NCI-H526 treated with DMSO at 0.1 percent for 48 hours (cell line): ENCODE measurements at places on chromosomes 6 and 20.

DNA sequence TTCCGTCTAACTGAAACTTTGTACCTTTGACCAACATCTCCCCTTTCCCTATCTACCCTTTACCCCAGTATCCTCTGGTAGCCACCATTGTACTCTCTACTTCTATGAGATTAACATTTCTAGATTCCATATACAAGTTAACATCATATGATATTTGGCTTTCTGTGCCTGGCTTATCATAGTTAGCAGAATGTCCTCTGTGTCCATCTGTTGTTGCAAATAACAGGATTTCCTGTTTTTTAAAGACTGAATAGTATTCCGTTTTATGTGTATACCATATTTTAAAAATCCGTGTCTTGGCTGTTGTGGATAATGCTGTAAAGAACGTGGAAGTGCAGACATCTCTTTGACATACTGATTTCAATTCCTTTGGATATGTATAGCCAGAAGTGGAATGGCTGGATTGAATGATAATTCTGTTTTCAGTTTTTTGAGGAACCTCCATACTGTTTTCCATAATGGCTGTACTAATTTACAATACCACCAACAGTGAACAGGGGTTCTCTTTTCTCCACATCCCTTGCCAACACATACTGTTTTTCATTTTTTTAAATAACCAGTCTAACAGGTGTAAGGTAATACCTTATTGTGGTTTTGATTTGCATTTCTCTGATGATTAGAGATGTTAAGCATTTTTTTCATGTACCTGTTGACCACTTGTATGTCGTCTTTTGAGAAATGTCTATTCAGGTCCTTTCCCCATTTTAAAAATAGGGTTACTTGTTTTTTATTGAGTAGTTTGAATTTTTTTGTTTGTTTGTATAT, 53.8 kb downstream of the CDC5L start:
- DNase-seq = peak; percentile 98

GRCh38 chr6:164246082-164246481, 831.6 kb downstream of the QKI start:
- DNase-seq = no peak

- no peak for DNase-seq
These were observed 16.7 kb upstream of the FOXF2 start for GRCh38 chr6:1372690-1373089.

GRCh38 chr6:145352382-145353080, 382.8 kb downstream of the EPM2A start:
- no peak for DNase-seq

DNA sequence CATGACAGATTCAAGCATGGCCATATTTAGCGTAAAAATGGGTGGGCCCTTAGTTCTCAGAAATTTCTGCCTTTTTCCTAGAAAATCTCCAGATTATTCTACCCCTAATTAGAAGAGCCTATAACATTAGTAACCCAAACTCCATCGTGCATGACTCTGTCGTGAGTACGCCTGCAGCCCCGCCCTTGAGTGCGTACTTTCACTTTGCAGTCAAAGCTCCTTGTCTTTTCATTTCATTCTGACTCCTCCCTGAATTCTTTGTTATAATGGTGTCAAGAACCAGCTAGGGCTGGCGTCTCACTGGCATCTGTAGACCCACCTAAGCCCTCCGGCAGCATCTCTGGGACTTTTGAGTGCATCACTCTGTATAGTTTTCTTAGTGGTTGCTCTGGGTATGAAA, 61.7 kb upstream of the NOX3 start:
- DNase-seq = no peak

DNA sequence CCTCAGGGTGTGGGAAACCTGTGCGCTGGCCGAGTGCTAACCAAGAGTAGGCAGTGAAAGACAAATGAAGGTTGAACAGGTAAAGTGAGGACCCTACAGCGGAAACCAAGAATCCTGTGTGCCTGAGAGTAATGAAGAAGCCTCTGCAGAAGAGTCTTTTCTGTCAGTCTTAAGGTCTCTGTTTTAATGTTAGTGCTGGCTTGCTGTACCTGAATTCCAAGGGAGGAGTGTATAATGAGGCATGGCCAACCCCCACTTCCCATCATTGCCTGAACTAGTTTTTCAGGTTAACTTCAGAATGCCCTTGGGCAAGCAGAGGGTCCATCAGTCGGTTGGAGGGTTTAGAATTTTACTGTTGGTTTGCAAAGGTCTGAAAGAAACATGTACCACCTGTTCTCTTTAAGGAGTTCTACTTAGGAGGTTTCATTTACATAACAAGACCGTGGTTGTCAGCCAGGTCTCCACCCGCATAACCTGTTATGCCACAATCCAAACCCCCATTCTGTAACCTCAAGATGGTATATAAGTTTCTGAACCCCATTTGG, 589 bp upstream of the PDCD2 start:
- DNase-seq = no peak

GRCh38 chr6:34514593-34515472, 41.3 kb downstream of the SPDEF start:
- DNase-seq = no peak

DNA sequence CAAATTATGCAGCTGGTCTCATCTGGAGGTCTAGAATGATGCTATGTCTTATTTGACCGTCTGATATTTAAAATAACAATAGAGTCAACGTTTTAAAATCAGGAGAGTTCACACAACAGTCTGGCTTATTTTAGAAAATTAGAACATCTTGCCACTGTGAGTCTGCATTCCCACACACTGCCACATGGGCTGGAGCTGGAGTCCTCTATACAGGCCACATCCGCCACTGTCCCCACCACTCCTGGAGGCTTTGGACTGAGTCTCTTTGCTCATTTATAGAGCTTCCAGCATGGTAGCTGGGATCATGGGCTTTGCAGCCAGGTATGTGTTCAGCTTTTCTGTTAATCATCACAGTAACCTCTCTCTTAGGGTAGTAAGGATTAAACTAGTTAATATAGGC, 68.8 kb upstream of the ZNFX1 start:
- no peak for DNase-seq

DNA sequence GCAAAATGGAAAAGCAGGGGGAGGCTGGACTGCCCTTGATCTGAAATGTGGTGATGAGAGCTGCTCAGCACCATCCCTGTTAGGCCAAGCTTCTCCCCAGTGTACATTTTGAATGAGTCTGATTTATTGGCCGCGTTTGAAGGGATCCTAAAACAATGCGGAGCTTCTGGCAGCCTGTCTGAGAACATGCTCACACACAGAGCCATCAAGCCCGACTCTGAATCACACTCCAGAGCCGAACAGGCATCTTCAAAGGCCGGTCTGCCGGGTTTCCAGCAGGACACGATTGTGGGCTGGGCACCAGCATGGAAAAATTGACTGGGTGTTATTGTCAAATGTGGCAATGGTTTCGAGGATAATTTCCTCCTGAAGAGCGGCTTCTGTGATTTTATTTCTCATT, 235.9 kb downstream of the TFAP2C start:
- no peak for DNase-seq

GRCh38 chr20:10781526-10781925, 107.7 kb upstream of the JAG1 start:
- no peak for DNase-seq

- no peak for DNase-seq
These were observed 979 bp upstream of the SOD2 start for GRCh38 chr6:159693894-159694545.

DNA sequence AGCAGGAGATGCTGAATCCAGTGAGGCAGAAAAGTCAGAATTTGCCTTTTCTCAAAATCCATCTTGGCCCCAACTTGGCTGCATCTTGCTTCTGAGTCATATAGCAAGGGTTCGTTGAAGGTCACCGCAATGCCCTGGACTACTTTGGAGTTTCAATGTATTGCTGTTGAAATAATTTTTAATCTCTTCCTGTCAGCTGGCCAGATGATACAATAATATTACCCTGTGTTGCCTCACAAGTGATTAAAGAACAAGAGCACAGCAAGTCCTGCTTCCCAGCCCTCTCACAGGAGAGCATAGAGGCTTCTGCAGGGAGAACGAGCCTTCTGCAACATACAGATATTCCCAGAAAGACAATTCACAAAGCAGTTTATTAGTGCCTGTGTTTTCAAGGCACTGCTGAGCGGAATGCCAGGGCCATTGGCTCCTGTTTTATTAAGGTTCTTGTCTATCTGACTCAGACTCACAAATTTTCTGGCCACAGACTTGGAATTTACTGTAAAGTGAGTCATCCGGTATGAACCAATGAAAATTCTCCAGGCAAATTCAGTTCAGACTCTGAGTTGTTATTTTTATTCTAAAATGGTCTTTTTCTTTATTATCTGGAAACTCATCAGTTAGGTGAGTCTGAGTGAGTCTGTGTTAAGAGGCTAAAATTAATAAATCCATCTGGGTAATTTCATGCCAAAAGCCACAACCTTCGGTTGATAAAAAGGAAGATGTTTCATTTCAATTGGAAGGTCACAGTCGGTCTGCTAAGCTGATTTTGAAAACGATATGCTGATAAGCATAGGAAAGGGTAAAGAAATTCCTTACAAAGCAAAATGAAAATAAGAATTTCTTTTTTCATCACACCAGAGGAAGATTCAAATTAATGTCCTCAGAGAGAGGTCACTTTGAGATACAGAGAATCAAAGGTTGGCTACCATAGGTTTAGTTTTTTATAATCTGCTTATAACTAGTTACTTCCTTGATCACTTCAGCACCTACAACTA, 289.4 kb upstream of the STXBP5 start:
- DNase-seq = no peak

GRCh38 chr6:119739769-119740168, 390.2 kb upstream of the MAN1A1 start:
- DNase-seq = no peak

GRCh38 chr6:136335736-136336363, 46.2 kb upstream of the BCLAF1 start:
- DNase-seq = no peak

DNA sequence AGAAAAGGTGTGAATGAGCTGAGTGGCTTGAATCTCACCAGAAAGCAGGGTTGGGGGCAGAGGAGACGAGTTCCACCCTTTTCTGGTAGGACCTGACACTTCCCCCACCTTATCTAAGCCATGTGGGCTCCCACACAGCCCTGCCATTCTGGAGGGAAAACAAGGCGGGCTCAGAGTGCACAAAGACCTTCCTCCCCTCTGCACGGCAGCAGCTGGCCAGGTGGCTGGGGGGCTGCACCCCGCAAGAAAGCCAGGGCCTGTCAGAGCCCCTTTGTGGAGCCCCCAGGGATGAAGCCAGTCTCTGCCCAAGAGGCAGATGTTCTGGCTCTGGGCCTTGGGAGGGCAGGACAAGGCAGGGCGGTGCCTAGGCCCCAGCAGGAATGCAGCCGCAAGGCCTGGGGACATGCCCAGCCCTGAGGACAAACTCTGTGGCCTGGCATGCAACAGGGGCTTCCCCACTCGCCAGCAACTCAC, 48.4 kb upstream of the DSN1 start:
- DNase-seq = no peak

DNA sequence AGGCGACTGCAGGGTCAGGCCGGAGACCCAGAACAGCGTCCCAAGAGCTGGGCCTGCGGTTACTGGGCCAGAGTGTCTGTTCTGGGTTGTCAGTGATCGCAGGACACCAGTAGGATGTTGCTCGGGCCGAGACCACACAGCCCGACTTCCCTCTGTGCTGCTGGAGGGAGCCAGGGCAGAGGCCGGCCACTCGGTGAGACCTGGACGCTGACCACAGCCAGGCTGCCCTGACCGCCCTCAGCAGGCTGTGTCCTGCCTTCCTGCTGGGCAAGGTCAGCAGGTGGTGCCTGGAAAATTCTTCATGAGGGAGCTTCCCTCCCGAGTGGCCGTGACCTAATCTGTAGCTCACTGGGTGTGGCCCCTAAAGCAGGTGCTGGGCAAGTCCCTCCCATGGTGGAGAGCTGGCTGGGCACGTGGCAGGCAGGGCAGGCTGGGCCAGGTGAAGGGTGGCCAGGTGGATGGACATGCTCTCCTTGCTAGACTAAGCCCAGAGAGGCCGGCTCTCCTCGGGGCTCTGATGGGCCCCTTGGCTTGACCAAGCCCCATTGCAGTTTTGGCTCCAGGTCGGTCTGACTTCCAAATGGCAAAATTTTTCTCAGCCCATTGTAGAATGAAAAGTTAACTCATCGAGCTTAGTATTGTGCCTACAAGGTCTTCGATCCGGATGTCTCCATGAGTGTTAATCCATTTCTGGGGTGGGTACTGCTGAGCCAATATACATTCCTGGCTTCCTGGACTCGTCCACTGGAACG, 1.9 kb downstream of the SLCO4A1 start:
- DNase-seq = no peak

DNA sequence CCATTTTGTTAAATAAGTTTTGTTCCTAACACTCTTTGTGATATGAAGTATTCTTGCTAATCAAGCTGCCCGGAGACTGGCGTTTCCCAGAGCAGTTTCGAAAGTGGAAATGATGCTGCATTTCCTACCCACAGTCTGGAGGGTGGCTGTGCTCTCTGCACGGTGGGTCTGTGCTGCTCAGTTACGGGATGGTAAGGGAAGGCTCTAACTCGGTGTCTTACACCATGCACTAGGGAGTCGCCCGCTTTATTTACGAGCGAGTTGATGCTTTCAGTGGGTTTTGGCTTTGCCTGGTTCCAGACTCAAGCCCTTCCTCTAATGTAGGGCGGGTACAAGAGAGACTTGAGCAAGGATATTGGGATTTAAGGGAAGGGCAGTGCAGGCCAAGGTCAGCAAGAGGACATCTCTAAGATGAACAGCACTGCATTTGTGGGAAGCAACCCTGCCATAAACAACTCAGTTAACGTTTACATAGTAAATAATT, 180.1 kb upstream of the AKAP12 start:
- DNase-seq = no peak

DNA sequence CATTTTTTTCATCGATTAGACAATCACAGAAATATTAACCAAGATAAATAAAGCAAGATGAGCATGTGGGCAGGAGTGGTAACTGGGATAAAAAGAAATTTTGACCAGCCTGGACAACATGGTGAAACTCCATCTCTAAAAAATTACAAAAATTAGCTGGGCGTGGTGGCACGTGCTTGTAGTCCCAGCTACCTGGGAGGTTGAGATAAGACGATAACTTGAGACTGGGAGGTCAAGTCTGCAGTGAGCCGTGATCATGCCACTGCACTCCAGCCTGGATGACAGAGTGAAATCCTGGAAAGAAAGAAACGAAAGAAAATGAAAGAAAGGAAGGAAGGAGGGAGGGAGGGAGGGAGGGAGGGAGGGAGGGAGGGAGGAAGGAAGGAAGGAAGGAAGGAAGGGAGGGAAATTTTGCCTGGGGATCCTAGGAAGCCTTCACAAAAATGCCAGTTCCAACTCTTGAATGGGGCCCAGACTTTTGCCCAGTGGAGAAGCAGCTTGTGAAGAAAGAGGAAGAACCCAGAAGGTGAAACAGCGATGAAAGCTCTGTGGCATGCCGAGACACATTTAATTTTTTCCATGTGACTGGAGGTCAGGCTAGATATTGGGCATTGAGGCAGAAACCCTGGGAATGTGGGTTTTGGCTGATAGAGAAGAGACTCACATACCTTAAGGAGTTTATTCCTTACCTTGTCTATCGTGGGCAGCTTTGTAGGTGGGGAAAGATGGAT, 20.3 kb downstream of the CCDC170 start:
- no peak for DNase-seq
